Body of pancreas (tissue), 4 donors: ENCODE measurements at places on chromosomes 13 and 19.

DNA sequence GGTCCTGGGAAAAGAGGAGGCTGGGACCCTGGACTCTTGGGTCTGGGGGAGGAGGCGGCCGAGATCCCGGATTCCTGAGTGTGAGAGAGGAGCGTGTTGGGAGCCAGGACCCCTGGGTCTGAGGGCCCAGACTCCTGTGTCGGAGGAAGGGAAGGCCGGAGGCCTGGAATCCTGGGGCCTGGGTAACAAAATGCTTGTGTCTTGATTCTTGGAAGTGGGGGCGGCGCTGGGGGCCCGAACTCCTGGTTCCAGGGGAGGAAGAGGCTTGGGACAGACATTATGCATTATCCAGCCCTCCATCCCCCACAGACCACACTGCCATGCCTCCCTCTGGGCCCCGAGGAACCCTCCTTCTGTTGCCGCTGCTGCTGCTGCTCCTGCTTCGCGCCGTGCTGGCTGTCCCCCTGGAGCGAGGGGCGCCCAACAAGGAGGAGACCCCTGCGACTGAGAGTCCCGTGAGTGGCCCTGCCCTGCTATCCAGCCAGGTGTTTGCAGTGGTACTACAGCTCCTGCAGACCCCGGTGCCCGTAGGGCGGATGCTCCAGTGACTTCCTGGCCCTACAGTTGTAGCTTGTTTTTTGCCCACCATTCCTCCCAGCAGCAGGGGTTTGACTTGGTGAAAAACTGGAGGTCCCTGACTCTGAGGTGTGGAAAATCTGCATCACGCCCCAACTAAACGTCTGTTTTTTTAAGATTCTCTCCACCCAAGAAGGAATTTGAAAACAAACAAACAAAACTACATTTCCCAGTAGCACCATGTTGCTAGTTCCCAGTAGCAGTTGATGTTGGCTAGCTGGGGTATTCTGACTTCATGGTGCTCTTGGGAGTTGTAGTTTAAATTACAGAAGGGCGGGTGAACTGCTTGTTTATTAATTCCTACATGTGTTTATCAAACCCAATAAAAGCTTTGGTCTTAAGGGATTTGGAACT lies 630 bp downstream of the NUCB1 start:
- no peak for DNase-seq

DNA sequence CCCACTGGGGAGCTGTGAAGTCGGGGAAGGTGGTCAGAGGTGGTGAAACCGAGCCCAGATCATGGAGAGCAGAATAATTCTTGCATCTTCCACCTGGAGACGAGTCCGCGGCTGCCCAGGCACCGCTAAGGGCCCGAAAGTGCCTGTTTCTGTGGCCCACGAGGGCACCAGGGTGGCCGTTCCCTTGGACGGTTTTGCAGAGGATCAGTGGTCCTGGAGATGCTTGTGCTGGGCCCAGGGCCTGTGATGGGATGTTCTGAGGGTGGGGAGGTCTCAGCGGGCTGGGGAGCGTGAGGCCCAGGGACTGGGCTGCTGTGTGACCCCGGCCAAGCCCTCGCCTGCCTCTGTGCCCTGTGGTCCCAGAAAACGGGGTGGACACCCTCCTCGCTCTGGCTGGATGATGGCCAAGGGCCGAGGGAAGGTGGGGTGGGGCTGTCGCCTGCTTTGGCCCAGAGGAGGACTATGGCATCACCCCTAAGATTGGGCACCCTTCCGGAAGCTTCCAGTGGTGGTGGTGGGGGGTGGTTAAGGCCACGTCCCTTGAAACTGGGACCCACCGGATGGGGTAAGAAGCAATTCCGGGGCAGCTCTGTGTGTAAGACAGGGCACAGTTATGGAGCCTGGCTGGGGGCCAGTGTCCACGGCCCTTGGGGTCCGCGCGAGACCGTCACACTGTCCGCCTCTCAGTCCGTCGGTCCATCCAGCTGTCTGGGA lies 51.3 kb upstream of the NFIC start:
- no peak for DNase-seq

GRCh38 chr19:5036698-5037563 lies 68.0 kb downstream of the KDM4B start:
- DNase-seq, result no peak

GRCh38 chr13:39602614-39603366 lies at the start of gene LHFPL6:
Gene LHFPL6 (minus strand): TSS chr13:39603193.
- peak; percentile 70 for DNase-seq

- no peak for DNase-seq
Measured at GRCh38 chr19:21328406-21328805, 804 bp downstream of the ZNF708 start.

DNA sequence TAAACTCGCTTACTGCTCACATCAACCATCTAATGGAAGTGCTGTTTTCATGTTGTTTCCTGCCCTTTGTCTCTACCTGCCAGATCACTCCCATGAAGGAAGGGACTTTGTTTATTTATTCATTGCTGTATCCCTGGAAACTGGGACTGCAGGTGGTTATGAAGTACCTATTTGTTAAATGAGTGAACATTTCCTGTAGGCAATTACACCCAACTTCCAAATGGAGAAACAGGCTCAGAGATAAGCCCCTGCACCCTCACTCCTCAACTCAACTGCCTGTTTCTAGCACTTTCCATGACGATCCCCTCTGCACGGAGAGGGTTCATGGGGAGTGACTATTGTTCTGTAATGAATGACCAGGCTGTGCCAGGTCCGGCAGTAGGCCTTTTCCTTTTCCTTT lies 1.9 kb upstream of the SELENOW start:
- peak; percentile 30 for DNase-seq

DNA sequence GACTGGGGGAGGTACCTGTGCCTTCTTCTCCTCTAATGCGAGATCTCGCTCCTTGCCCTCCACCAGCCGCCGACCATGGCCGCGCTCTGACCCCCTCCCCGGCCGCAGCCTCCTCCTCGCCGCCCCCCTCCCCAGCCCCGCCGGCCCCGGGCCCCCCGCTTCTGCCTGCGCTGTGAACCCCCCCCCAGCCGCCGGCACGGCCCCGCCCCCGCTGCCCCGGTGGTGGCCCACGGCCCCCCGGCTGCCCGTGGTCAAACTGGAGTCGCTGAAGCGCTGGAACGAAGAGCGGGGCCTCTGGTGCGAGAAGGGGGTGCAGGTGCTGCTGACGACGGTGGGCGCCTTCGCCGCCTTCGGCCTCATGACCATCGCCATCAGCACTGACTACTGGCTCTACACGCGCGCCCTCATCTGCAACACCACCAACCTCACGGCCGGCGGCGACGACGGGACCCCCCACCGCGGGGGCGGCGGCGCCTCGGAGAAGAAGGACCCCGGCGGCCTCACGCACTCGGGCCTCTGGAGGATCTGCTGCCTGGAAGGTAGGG lies at the start of gene CACNG8:
TSS of gene CACNG8 (plus strand) at position 51 of the 545 bp plus-strand sequence.
- no peak for DNase-seq

GRCh38 chr13:95296326-95296925 lies 4.8 kb downstream of the ABCC4 start:
- peak; percentile 79 for DNase-seq

- DNase-seq, result no peak
Measured at GRCh38 chr13:50611117-50611781, 232.2 kb downstream of the DLEU7 start.

DNA sequence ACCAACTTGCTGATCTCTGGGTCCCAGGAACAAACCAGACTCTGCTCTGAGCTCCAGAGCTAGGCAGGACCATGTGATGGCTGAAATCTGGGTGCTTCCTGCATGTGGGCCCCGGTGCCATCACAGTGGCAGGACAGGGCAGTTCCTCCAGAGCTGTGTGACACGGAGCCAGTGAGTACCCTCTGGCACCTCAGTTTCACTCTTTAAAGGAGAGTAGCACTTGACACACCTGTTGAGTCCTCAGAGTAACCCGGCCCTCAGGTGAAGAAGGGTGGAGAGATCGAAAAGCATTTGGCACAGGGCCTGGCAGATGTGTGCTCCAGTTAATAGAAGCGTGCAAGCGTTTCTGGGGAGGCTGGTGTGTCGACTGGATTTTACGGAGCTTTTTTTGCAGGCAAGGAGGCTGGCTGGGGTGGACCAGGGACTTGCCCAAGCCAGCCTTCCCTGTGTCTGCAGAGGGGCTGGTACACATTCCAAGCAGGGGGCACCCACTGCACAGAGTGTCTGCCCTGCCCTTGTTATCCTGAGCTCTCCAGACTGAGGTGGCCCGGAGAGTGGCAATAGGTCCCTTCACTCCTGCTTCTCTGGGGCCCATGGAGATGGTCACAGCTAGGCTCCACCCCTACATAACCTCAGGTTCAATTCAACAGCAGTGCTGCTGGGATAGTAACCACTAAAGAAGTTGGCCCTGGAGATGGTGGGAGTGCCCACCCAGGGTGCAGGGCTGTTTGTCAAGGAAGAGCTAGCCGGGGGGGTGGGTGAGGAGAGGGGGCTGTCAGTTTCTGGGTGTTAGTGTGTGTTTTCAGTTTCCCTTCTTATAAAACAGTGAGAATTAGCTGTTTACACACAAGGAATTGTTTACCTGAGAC lies 8.3 kb downstream of the RPS19 start:
- DNase-seq, result no peak

DNA sequence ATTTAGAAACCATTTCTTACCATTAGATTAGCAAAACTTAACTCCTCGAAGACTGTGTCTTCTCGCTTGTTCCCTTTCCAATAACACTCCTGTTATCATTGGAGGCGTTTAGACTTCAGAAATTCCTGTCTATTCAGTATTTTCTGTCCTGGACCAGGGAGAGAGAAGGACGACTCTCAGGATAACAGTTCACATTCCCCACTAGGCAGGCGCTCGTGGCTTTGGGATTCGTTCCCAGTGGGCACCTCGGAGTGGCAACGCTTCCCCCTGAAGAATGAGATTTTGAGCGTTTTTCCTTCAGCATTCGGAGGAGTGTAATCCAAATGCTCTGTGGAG lies 429 bp upstream of the ZNF225 start:
- DNase-seq, result no peak

- DNase-seq, result no peak
Measured at GRCh38 chr13:60417734-60418133, 20.7 kb downstream of the TDRD3 start.

DNA sequence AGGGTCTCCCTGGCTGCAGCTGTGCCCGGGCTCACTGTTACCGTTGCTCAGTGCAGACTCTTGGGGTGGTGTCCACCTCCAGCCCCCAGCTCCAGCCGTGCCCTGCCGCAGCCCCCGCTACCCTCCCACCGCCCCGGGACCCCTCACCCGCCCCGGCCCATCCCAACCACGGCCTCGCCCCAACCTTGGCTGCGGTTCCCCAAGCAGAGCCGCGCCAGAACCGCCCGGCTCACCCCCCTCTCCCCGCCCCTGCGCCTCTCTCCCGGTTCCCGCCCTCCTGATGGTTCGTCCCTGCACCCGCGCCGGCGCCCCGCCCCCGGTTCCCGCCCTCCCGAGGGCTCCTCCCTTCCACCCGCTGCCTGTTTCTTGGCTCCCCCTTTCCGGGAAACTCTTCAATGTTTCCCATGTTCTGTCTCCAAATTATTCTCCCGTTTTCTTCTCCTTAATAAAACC lies 40.3 kb downstream of the ANKRD10 start:
- peak; percentile 85 for DNase-seq

GRCh38 chr19:10004617-10005016 lies 5.7 kb downstream of the COL5A3 start:
- no peak for DNase-seq

DNA sequence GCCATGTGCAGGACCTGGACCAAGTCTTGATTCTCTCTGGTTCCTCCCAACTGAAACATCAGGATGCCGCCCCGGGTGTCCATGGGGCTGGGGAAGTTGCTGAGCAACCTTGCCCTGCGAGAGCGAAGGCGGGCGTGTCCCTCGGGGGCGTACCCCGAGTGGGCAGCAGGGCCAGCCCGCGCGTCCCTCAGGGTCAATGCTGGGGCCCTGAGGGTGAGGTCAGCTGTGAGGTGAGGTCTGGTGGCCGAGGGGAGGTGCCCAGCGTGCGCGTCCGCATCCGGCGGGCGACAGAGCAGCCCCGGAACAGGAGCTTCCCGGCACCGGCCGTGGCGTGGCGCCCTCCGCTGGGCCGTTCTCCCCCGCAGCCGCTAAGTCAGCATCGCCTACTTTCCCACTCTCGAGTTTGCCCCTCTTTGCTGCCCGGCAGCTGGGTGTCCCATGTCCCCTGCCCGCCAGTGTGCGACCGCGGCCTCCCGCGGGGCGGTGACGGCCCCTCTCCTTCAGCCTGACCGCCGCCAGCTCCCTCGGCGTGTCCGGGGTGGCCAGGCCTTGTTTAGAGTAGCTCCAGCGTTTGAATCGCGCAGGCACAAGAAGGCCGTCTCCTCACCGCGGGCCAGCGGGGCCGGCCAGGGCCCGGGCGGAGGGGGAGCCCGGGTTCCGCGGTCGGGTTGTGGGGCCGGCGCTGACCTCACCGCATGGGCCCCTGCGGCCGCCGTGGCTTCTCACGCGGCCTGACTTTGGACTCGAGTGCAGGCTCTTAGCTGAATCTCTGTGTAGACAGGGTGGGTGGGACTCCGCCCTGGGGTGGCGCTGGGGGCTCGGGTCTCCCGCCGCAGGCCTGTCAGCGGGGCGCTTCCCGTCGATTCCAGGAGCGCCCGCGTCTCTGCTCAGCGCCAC lies 33.0 kb downstream of the GJA3 start:
- DNase-seq, result peak; percentile 80

DNA sequence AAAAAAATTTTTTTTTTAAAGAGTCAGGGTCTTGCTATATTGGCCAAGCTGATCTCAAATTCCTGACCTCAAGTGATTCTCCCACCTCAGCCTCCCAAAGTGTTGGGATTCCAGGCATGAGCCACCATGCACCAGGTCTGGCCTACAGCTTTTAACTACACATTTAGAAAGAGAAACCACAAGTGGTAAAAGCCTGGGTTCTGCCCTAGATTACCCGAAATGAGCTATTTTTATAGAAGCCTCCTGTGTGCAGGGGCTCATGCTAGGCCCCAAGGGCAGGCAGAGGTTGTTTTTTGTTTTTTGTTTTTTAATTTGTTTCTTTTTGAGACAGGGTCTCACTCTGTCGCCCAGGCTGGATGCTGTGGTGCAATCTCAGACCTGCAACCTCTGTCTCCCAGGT lies 14.0 kb upstream of the MYADM start:
- DNase-seq, result no peak

- DNase-seq, result no peak
Measured at GRCh38 chr13:74825152-74825937, 656.6 kb downstream of the TBC1D4 start.

DNA sequence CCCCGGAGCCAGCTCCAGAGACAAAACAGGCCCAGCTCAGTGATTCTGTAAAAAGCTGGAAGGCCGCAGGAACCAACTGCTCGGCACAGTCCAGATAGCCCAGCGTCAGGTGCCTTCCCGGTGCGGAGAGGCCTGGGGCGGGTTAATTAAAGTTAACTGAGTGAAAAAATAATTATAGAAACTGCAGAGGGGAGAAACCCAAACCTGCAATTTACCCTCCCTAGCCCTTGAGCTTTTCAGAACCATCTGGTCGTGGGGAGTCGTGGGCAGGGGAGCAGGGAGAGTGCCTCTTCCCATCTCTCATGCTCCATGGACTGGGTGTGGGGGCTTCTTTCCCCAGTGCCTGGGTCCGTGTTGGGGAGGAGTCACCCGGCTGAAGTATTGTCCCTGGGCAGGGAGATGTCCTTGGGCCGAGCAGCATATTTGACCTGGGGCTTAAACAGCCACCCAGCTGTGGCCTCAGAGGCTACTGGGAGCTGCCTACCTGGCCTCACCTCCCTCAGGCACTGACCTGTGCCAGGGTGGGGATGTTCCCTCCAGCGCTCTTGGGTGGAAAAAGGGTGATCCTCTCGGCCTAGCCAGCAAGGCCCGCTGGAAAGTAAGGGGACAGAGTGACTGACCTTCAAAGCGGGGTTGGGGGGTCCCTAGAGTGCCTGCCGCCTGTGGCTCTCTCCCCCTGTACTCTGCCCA lies 65.9 kb downstream of the CHST8 start:
- DNase-seq, result no peak
